ENCODE measurements at places on chromosomes 13 and 19.

GRCh38 chr19:6660930-6661329, 9.0 kb downstream of the TNFSF14 start:
- DNase-seq, result no peak

DNA sequence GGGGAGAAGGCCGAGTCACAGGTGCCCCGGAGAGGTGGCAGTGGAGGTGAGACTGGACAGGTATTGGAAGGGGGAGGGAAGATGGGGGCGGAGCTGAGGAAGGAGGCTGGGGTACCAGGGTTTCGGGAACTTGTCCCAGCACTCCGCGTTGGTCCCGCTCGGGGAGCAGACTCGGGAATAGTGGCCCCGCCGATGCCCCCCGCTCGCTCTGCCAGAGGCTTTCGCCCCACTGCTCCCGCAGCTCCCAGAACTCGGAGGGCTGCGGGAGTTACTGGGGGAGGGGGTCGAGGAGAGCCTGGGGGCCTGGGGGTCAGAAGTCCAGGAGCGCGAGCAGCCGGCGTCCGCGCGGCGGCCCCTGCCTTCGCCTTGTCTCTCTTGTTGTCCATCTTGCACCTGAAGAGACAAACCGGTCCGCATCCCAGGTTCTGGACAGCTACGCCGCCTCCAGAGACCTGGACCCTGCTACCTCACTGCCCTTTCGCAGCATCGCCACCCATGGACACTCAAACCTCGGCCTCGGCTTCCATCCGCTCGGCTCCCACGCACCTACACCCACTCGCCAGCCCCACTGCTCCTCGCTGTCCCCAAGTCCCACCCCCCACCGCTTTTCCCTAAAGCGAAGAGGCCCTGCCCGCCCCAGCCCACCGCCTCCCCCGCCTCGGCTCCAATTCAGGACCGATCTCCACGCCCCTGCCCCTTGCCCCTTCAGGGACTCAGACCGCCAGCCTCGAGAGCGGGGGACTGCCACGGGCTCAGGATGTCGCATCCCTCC, 700 bp downstream of the PRR36 start:
- DNase-seq, result no peak

GRCh38 chr19:3608750-3609322, 2.2 kb upstream of the TBXA2R start:
- DNase-seq, result no peak

- no peak for DNase-seq
Observed at GRCh38 chr13:34322014-34322742, 504.2 kb downstream of the RFC3 start.

- no peak for DNase-seq
Observed at GRCh38 chr19:50725218-50725910, 2.2 kb downstream of the CLEC11A start.

DNA sequence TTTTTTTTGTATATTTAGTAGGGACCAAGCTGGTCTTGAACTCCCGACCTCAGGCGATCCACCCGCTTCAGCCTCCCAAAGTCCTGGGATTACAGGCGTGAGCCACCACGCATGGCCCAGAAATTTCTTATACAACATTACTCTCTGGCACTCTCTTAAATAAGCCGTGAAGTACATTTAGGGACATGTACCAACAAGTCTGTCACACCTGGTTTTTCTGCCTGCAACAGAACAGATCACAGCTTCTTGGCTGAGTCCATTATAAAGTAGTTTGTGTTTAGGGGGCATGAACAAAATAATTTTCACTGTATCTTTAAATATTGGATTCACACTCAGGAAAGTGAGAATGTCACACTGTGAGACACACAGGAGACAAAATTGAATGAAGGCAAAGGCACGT, 1567.3 kb downstream of the SLITRK5 start:
- no peak for DNase-seq

DNA sequence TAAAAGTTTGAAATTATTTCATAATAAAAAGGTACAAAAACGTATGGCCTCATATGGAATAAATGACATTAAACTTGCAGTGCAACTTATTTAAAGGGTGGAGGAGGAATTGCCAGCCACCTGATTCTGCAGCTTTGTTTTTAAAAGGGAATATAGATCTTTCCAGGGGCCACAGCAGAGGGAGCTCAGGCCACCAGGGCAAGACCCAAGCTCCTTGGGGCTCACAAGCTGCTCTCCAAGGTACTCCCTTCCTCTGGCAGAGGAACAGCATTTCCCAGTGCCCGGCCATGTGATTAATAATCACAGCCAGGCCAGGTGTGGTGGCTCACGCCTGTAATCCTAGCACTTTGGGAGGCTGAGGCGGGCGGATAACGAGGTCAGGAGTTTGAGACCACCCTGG, 6.2 kb downstream of the ACOD1 start:
- no peak for DNase-seq

- no peak for DNase-seq
Observed at GRCh38 chr13:108850691-108851090, 221.3 kb downstream of the MYO16 start.

DNA sequence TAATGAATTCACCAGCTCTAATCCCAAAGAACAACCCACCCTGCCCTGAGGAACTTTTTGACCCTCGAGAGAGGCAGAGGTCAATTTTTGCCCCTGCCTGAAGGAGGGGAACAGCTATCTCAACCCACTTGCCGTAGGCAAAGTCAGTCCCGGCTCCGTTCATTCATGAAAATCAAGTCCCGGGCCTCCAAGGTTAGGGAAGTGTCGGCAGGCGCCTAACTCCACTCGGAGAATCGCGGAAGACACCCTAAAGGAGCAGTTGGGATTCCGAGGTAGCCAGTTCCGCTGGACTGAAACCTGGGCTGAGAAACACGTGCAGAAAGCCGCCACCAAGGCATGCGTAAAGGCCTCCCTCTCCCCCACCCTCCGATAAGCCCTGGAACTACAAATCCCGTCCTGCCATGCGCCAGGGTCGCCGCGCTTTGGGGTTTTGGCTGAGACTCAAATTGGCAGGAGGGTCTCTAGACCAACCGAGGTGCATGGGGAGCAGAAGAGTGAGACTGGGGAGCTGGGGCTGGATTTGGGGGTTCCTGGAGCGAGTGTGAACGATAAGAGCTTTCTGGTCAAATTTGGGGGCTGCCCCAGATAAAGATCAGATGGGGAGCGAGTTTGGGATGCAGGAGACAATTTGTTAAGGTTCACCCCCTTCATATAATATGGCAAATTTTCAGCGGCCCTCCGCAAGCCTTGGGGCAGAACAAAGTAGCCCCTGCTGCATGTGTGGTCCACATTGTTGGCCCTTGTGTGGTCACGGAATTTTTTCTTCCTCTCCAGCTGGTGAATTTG, at the start of gene TNPO2:
TNPO2 (minus strand) TSS at position 292 of the 786 bp plus-strand sequence. CDS start 2,955 bp downstream, outside the sequence.
- DNase-seq, result peak; percentile 76

DNA sequence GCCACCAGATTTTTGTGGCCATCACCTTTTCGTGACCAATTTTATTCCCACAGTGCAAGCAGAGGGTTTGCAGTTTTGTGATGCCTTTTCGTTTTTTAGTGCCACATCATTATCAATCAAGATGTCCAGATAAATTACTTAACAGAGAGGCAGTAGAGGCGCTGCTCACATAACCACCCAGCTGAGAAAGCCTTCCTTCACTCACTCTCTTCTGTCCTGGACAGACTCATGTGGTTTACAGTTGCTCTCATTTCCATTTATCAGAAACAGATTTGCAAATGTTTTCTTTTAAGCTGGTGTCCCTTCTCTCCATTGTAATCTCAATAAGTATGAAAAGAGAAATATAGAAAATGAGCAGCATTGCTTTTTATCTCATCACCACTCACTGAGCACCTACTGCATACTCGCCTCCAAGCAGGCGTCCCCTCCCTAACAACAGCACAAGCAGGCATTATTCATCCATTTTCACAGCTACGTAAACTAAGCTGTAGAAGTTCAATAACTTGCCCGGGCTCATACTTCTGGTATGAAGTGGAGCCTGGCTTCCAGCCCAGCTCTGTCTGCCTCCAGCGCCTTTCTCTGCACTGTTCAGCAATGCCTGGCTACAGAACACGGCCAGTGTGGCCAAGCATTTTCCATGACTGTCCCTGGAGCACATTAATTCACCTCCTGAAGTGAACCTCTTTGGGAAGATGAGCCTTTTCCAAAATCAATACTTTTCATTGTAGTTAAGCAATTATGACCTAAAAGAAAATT, 34.6 kb upstream of the KATNAL1 start:
- DNase-seq, result no peak

- DNase-seq, result no peak
Observed at GRCh38 chr13:32829676-32830335, 186.4 kb upstream of the KL start.

- DNase-seq, result no peak
Observed at GRCh38 chr13:33865945-33866344, 48.0 kb downstream of the RFC3 start.

- no peak for DNase-seq
Observed at GRCh38 chr13:41099986-41100385, 32.6 kb downstream of the KBTBD6 start.

GRCh38 chr19:36128392-36128736, 11.5 kb upstream of the CAPNS1 start:
- no peak for DNase-seq

- DNase-seq, result no peak
Observed at GRCh38 chr13:97003071-97003470, 8.8 kb upstream of the OXGR1 start.

DNA sequence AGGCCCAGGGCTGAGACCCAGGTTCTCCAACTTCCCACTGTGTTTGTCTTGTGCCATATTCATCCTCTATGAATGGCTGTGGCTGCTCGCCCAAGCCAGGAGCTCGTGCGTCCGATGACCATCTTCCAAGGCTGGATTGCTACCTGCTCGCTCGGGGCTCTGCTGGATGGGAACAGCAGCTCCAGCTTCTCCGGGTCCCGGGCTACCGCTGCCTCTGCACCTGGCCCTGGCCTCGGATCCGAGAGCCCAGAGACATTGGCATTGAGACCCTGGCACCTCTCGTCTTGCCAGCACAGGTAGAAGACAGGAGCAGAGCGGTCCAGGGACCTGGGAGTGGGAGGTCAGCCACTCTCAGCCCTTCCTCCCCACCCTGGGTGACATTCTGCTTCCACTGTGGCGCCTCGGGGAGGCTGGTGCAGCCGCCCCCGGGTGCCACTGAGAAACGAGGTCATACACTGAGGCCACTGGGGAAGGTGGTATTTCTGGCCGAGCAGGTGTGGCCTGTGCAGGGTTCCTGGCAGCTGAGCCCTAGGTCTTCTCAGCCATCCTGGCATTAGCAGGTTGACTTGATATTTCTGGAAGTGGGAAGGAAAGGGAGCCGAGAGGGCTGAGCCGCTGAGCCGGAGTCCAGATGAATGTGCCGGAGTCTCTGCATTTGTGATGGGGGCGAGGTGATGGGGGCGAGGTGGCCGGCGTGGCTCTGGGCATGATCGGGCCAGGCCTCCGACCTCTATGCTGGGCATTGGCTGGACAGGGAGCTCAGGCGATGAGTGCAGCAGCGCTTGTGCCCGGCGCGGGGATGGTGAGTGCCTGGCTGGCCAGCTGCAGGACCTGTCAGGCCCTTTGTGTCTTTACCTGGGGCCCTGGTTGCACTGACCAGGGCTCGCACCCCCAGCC, 18.6 kb downstream of the NDUFB7 start:
- DNase-seq, result no peak

- DNase-seq, result no peak
Observed at GRCh38 chr13:32278426-32278825, 36.7 kb downstream of the ZAR1L start.

GRCh38 chr13:109636736-109637135, 149.6 kb downstream of the IRS2 start:
- DNase-seq, result no peak

DNA sequence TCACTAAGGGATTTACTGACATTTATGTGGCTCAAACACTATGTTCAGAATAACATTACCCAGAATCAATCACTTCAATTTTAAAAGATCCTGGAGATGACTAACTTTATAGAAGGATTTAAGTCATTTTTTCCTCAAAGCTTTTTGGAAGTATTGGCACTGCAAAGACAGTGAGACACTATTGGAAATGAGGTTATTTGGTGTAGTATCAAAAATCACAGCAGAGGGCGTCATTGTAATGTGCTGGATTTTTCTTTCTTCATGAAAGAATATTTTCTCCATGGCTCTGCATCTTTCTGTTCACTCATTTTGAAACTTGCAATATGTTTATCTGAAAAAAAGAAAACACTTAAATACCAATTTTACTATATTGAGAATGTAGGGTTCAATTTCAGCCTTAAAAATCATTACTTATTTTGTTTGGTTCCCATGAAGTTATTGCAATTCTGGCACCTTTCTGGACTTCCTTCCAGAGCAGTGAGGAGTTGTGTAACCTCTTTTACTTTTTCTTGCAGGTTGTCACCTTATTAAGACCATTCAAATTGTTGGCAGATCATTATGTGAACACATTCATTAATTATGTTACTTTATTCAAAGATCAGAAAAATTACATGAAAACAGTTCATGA, 3.7 kb upstream of the CSNK1A1L start:
- DNase-seq, result no peak

DNA sequence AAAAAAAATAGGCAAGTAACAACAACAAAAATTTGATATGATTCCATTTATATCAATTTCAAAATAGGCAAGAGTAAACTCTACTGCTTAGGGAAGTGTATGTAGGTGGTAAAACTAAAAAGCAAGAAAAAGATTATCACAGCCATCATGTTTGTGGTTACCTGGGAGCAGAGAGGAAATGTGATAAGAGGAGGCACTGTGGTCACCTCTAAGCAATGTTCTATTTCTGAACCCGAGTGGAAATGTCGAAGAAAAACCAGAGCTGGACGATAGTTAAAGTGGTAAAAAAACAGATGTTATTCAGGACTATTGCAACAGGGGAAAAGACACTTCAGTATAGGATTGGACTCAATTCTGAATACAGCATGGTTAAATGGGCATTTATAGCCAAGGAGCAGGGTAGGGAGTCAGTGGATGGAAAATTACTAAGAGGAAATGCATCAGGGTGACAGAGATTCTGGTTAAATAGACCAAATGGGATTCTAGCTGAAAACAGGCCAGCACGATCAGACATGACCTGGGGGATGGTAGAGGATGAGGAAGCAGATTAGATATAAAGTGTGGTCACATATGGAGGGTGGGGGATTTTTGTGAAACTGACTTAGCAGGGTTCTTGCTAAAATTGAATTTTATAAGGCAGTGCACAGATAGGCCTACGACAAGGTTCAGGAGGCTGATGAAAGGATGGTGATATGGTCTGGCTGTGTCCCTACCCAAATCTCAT, 6.0 kb upstream of the TEX30 start:
- peak; percentile 2 for DNase-seq

- DNase-seq, result peak; percentile 25
Observed at GRCh38 chr13:40517486-40518480, 148.7 kb downstream of the FOXO1 start.
